ENCODE measurements at places on chromosomes 4 and X.

- no peak for DNase-seq
Measured at GRCh38 chr4:118865091-118865708, 23.5 kb upstream of the SYNPO2 start.

DNA sequence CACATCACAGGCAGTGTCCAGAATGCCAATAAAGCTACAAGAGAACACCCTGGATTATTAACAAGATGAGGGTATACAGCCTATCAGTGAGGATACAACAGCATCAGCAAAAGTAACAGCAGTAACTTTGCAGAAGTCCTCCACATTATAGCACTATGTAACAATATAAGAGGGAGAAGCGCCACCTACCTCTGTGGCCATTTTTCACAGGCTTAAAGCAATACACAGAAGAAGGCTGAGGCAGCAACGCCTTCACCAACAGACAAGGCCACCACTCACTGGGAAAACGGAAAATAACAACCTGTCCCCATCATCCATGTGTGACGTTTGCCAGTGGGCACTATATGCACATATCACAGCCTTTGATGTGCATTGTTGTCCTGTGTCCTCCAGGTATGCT lies 12.5 kb downstream of the RTL8B start:
- DNase-seq, result no peak

- DNase-seq, result no peak
Measured at GRCh38 chrX:133314281-133314680, 96.1 kb upstream of the TFDP3 start.

- no peak for DNase-seq
Measured at GRCh38 chrX:40964633-40965586, 120.3 kb upstream of the USP9X start.

GRCh38 chr4:138658518-138658917 lies 357.1 kb upstream of the NOCT start:
- no peak for DNase-seq

GRCh38 chrX:38891641-38892413 lies 90.6 kb downstream of the MID1IP1 start:
- DNase-seq, result no peak

GRCh38 chrX:81890521-81890920 lies 688.6 kb downstream of the SH3BGRL start:
- no peak for DNase-seq

GRCh38 chr4:38728631-38729141 lies 54.1 kb downstream of the TLR10 start:
- DNase-seq, result no peak

DNA sequence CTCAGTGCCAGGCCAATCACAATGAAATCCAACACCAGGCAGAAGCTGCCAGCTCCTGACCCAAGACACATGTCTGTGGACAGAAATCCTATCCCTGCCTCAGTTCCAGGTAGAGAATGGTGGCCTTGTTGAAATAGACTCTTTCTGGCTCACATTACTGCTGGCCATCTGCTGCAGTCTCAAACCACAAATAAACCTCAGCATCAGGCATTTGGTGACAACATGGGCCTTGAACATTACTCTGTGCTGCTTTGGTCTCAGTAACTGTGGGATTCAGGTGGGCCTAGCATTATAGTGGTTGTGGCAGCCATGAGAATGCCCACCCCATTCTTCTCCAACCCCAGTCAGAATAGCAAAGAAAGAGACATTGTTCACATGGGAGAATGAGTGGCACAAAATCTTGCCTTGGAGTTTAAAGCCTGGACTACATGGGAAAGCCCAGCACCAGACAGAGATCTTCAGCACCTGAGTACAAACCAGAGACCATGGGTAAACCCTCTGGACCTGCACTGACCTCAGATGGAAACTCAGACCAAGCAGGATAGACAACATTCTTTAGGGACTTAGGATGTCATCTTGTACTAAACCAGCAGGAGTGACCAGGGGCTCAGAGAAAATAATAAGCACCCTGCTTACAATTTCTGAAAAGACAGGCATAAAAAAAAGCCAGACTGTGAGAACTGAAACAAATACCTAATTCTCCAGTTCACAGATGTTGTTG lies 50.4 kb upstream of the TRAM1L1 start:
- DNase-seq, result no peak

DNA sequence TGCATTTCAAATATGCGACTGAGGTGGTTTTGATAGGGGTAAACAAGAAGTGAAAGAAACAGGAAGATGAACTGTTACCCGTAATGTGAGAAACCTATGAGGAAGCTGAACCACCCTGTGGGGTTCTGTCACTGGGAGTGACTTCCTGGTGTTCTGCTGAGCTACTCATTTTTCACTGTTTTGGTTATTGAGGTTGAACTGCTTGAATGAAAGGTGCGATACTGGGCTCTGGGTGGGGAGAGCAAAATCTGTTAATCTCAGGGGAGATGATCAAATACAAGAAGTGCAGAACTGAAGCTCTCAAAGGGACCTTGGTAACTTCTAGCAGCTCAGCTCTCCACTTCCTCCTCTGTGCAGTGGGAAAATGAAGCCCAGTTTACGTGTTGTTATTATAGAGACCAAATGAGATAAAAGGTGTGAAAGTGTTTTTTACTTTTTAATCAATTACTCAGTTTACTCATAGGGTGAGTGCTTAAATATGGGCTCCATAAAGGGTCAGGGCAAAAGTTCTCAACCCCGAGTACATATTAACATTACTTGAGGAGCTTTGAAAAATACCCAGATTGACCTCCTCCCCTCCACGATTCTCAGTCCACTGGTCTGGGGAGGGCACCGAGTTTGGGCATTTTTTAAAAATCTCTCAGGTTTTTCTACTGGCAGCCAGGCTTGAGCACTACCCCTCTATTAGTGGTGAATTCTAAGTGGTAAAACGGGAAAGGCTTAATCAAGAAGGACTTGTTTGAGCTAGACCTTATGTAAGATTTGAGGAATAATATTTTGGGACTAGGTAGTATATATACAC lies 66.7 kb downstream of the COQ2 start:
- DNase-seq, result peak; percentile 99

All from GM12878 (cell line).